IMR-90 (cell line): ENCODE measurements at places on chromosomes 2 and 18. TPM values are rescaled to one million over a fixed set of nuclear protein-coding genes. Genes with fewer than 3 reads are reported as not detected.

Gene LYG1
- not detected in 2 replicates for total RNA-seq

Gene EML4
- 73.7 and 85.8 TPM in 2 replicates for total RNA-seq

DNA sequence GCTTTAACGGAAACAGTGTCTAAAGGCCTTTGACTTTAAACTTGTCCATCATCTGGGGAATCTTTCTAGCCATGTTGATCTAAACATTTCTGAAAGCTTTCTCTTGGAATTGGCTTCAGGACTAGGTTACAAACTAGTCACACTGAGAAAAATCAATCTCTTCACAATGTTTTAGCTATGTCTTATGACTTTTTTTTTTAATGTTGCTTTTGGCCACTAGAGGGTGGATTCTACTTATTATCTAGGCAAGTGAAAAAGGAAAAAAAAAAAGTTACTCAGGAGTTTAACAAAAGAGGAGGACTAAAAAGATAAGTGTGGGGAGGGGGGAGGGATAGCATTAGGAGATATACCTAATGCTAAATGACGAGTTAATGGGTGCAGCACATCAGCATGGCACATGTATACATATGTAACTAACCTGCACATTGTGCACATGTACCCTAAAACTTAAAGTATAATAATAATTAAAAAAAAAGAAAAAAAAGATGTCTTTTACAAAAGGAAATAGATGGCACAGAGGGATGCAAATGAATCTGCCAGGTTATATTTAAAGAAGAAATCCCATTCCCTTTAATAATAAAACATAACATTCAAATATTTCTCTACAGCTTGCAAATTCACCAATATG, 160.4 kb upstream of the PID1 start:
- peak; percentile 57 for DNase-seq

Gene SFT2D3
- total RNA-seq, result 2.5 and 3.9 TPM in 2 replicates
